Liver (tissue), 10 donors: ENCODE measurements at places on chromosomes 5 and 9. TPM values are rescaled to one million over a fixed set of nuclear protein-coding genes. Genes with fewer than 3 reads are reported as not detected.
A peak's percentile ranks its signal among the peaks of the same experiment; 100 is the strongest.

The ACOT12 gene
- 16.9 TPM for total RNA-seq

The IGFBPL1 gene
- 0.08 TPM for total RNA-seq

The CBY3 gene
- not detected for total RNA-seq

- peaks cover 15% of the 10 kb centered on the region for H3K4me1 ChIP-seq
- H3K27me3 ChIP-seq: peaks cover 27% of the 10 kb centered on the region
- H3K4me3 ChIP-seq: no peak overlapping the region
- DNase-seq: no peak
- H3K27ac ChIP-seq: no peak overlapping the region
- H3K36me3 ChIP-seq: no peaks in the 10 kb centered on the region
Measured at GRCh38 chr5:95285409-95285755, 488 bp upstream of the MCTP1 start.

GRCh38 chr5:140869555-140869886 is 764 bp downstream of the PCDHA11 start:
- H3K27me3 ChIP-seq: no peaks in the 10 kb centered on the region
- no peaks in the 10 kb centered on the region for H3K4me1 ChIP-seq
- DNase-seq: no peak
- no peaks in the 10 kb centered on the region for H3K36me3 ChIP-seq

- H3K36me3 ChIP-seq: peaks cover 28% of the 10 kb centered on the region
- H3K27ac ChIP-seq: peak overlapping the region; percentile 25
- H3K4me1 ChIP-seq: no peaks in the 10 kb centered on the region
- no peak overlapping the region for H3K4me3 ChIP-seq
Measured at GRCh38 chr5:42798284-42799240, 13.1 kb downstream of the SELENOP start.

DNA sequence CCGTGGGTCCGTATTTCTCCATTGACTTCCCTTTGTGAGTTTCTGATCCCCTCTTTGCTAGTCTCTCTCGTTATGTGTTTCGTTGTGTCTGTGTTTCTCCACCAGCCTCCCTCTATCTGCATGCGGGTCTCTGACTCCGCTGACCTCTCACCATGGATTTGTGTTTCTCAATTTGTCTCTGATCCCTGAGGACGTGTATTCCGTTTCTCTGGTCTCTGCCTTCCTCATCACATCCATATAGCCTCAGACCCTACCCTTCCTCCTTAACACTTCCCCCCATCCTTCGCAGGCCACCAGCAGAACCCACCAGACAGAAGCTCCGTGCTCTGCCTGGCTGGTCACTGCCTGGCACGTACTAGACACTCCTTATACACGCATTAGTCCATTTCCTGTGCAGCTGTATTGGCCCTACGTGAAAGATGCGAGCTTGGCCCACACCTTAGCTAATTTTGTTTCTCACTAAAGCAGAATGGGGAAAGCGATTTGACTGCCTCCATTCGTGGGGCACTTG is 631 bp downstream of the B4GALT7 start:
- H3K4me3 ChIP-seq: peak overlapping the region; percentile 87
- peaks cover 10% of the 10 kb centered on the region for H3K36me3 ChIP-seq
- no peaks in the 10 kb centered on the region for H3K27me3 ChIP-seq
- peaks cover 8% of the 10 kb centered on the region for H3K4me1 ChIP-seq
